ENCODE measurements at places on chromosomes 2 and 18.

DNA sequence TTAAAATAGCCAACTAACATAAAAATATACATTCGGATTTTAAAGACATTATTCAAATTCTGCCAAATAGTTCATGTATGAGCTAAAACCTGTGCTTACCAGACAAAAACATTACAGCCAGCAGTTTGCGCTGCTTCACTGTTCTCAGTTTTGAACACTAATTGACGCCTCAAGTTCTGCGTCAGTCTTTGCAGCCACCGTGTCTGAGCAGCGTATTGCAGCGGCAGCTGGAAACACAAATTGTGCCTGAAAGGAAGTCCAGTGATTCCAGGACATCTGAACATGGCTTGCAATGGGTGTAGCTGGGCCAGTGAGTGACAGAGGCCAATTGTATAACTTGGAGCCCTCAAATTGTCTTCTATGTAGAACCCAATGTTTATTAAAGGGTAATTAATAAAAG lies 267.6 kb downstream of the TFCP2L1 start:
- DNase-seq, result peak; percentile 6

- DNase-seq, result no peak
Observed at GRCh38 chr2:220994846-220995245, 577.3 kb downstream of the EPHA4 start.

DNA sequence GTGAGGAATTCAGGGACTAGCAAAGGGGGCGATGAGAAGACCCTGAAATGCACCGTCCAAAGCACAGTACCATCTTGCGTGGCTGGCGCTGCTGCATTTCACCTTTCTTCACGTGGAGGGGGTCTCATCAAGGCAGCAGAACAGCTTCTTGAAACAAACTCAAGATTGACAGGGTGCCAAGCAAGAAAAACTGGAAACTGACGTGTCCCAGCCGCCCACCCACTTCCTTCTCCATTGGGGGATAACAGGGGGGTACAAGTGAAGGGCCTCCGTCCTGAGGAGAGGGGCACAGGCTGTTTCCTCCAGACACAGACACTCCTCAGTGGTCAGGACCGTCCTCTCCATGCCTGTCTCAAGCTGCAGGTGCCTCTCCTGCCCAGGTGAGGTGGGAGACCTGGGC lies 32.5 kb downstream of the HDAC4 start:
- DNase-seq, result no peak

DNA sequence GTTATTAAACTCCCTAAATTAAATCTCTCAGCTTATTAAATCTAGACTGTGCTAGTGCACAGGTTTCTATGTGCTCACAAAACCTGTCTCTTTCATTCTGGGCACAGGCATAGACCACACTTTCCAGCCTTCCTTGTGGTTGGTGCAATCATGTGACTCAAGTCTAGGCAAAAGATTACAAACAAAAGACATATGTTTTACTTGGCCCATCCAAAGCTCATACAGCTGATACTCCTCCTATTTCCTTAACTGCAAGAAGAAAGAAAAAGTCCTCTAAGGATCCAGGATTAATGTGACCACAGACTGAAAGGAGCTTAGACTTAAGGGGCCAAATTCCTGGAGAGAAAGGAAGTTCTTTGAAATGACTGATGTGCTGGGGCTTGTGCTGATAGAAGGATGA lies 731.3 kb upstream of the RAB6C start:
- no peak for DNase-seq

DNA sequence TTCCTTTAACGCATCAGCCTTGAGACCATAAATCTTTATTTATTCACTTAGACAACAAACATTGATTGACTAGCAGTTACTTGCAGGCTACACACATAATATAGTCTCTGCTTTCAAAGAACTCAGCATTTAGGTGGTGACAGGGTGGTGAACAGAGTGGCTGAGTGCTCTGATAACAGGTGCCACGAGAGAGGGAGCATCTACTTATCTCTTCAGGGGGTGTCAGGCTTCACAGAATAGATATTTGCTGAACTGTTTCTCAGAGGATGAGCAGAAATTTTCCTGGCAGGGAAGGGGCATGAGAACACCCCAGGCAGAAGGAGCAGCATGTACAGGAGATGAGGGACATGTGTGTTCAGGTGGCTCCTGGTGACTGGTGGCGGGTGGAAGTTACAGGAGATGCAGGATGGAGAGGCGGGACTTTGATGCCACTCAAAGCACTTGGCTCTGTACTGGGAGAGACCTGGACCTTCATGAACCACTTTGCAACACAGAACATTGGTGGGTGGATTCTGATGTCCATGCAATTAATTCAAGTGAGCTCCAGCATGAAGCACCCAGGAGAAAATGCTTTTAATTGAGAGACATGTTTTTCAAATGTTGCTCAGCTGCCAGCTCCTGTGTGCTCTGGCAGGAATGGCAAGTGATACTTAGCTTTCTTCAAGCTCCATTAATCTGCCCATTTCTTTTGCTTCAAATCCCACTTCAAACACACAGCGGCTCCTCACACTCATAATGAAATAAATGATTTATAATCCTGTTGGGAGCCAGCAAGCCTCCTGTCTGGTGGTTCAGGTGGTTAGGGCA lies 248.9 kb downstream of the MYCN start:
- DNase-seq, result no peak

- no peak for DNase-seq
Observed at GRCh38 chr2:79041032-79041448, 15.5 kb downstream of the REG3G start.

- DNase-seq, result no peak
Observed at GRCh38 chr2:236156860-236157194, 11.4 kb downstream of the GBX2 start.

DNA sequence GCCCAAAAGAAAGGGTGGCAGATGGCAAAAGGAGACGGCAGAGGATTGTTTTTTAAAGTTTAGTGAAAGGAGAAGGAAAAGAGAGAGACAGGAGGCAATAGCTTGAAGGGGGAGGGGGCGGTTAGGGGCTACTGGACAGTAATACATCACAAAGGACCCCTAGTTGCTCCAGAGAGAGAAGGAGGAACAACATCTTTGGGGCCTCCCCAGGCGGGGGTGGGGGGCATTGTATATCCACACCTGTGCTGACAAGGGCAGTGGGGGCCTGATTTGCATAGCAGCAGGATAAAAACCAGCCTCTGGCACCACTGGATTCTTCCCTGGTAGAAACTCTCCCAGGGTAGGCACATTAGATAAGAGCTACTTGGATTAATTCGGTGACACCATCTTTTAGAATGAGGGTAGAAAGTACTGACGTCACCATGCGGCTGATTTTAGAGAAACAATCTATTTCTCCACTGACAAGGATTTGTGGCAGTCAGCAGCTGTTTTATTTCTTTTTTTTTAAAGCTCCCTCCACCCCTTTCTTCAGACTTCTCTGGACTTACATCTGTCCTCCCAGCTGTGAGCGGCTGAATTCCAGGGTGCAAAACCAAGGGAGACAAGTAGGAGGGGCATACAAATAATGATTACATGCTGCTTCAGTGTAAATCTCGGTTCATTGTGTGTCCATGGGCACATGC lies 199.8 kb upstream of the NRP2 start:
- no peak for DNase-seq

DNA sequence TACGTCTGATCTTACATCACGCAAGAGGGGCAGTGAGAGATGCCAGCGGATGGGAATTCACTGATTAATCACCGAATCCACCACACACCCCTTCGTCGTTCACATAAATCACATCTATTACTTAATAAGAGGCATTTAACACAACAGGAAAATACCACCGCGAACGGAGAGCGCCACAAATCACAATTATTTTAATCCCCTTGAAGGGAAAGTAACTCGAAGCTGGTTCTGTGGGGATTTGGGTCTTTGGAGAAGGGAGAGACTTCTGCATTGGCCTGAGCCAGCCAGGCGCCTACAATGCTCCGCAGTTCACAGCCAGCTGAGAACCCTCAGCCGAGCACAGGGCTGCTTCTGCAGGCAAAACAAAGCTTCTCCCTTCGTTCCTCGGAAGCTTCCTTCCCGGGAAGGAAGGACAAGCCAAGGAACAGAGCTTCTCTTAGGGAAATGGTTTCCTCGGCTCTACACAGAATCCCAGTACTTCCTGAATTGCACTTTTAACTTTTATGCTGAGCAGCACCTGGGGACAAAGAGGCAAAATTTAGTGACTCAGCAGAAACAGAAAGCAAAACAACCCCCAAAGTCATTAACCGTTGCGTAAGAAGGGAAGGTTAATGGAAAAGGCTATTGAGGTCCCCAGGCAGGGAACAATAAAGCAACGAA lies at the start of gene LRP1B:
Gene LRP1B, minus strand, starts transcription at position 7 of the 660 bp plus-strand sequence. CDS start 287 bp downstream, outside the sequence.
- DNase-seq, result no peak

DNA sequence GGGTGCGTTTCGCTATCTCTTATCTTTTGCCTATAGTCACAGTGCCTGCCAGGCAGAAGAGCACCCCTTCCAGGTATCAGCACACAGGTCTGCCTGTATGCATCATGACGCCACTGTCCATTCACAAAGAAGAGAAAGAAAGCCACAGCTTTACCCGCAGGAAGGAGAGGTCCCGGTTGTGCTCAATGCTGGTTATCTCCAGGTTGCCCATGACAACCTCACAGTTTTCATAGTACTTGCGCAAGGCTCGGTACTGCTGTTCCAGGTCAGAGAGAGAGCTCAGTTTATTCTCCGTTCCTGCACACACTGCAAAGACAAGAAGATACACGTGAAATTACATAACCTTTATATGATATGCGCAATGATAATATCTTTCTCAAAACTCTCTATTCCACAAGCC lies 414.0 kb downstream of the ERBB4 start:
- DNase-seq, result no peak

GRCh38 chr2:69863298-69863697 lies 30.5 kb upstream of the SNRNP27 start:
- no peak for DNase-seq

DNA sequence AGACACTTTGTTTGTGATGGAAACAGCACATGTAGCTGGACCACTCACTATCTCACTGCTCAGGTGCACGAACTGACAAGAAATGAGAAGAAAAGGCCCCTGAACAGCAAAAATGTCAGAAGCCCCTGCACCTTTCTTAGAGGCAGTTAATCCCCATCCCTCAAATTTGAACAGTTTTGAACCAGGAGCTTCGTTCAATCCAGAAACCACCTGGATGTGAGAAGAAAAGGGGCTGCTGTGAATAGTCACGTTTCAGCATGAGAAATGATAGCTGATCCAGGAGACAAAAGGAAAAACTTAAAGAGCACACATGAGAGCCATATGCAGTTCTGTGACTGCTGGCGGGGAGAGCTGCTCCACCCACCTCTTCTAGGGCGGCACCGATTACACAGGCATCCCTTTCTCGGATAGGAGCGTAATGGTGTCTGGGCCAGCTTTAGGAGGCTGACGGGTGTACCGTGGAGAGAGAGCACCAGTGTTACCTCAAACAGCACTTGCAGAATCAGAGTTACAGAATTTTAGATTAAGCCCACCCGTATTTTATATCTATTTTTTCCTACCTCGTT lies 117.0 kb upstream of the EML6 start:
- peak; percentile 37 for DNase-seq

DNA sequence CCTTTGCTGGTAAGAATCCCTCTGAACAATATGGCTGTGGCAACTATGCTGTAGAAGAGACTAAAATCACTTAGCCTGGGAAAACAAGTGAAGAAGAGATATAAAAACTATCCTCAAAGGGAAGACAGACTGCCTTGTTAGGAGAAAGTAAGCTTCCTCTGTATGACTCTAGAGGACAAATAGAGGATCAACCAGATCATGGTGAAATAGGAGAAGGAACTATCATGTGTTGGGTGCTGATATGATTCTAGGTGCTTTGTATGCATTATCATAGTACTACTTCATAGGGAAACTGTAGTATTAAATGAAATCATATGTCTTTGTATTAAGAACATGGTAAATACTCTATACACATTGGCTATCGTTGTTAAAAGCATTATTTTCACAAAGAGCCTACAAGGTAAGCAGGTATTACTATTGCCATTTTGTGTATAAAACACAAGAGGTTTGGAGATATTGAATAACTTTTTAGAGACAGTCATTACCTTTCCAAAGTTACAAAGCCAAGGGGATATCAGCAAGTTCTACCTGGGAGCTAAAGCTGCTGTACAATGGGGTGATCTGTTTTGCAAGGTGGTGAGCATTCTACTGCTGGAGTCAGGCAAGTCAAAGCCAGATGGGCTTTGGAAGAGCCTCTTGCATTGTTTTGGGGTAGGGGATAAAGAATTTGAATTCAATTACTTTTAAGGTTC lies 402.6 kb downstream of the ALK start:
- no peak for DNase-seq

DNA sequence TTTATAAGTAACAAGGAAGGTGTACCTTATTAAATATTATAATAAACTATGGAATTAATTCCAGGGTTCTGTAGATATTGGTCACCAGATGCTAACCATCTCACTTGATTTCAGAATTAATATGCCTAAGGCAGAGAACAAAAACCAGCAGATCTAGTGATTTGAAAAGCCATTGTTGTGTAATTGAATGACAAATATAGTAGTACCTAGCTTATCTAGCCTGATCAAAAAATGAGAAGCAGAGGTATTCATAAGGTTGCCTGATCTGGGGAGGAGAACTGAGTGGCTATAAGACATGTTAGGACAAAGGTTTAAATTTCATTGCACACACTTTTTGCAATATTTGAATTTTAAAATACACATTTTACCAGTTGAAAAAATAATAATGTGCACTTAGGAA lies 132.0 kb upstream of the UBE2E3 start:
- no peak for DNase-seq

DNA sequence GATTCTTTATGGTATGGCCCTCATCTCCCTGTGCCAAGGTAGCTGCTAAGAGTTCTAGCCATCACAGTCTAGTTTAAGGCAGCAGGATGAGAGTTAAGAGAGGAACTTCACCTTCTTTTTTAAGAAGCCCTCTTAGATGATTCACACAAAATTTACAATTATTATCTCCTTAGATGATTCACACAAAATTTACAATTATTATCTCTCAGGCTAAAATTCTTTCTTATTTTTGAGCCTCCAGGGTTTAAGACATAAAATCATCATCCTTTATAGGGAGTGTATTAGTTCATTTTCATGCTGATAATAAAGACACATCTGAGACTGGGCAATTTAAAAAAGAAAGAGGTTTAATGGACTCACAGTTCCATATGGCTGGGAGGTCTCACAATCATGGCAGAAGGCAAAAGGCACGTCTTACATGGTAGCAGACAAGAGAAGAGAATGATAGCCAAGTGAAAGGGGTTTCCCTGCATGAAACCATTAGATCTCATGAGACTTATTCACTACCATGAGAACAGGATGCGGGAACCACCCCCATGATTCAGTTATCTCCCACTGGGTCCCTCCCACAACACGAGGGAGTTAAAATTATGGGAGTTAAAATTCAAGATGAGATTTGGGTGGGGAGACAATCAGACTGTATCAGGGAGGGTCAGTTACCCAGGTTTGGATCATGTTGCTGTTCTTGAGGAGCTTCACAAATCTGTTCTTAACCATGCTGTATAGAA lies 133.0 kb upstream of the MYO3B start:
- no peak for DNase-seq

DNA sequence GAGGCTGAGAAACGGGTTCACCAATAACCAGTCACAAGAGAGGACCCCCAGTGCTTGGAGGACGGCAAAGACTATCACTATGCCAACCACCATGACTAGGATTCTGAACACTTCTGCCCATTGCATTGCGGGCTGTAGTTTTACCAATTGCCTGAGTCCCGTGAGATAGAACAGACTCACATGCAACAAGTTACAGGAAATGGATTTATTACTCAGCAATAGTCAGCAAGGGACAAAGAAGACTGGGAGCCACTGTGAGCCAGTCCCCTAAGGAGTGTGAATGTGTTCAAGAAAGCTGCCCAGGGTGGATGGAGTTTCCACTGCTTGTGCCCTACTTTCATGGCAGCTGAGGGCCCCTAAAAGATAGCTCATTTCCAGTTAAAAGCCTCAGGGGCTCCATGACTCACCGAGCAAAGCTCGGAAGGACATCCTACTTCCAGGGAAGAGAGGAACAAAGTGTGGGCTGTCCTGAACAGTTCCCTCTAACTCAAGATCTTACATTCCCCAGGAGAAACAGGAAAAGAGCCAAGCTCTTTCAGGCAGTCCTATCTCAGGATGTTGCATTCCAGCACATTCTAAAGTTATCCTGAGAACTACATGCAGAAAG lies 54.4 kb downstream of the SLC4A3 start:
- no peak for DNase-seq
